ENCODE measurements at places on chromosomes 1 and 21.

GRCh38 chr1:61434276-61434675, 290.7 kb downstream of the TM2D1 start:
- DNase-seq, result no peak

DNA sequence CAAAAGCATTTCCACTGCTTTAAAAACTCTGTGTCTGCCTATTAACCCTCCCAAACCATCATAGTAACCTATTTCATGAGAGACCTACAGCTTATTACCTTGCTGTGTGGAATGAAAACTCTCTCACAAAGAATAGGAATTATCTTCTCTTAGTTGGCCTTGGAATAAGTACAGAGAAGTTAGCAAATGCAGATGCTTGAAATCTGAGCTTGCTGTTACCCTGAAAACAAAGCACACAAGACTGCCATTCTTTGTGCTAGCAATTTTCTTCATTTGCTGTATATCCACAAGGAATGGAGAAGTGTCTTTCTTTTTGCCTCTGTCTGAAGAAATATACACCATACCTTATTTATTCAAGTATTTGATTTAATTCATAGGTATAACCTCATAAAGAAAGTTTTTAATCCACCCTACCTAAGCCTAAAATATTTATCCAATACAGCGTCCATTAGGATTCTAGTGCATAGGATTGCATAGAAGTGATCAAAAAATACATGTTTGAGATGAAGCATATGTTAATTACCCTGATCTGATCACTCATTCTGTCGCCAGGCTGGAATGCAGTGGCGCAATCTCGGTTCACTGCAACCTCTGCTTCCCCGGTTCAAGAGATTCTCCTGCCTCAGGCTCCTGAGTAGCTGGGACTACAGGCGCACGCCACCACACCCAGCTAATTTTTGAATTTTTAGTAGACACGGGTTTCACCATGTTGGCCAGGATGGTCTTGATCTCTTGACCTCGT, 451.1 kb downstream of the LTN1 start:
- no peak for DNase-seq

DNA sequence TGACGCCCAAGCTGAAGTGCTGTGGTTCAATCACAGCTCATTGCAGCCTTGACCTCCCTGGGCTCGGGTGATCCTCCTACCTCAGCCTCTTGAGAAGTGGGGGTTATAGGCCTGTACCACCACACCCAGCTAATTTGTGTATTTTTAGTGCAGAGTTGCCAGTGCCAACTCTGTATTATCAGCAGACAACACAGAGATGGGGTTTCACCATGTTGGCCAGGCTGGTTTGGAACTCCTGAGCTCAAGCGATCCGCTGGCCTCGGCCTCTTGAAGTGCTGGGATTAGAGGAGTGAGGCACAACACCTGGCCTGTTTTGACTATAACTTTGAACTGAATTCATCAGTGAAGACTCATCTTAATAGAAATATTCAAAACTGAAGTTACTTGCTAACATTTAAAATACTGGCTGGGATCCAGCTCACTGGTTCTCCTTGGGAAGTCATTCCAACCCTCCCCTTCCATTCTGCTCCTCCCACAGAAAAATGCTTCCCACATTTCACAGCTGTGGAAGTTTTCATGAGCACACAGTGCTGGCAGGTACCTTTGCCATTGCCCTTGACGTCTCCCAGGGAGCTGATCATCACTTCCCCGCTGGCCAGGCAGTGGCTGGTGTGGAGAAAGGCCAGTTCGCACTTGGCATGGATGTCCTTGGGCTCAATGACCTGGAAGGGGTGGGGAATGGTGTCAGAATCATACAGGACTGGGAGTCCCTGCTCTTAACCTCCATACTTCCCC, 4.7 kb downstream of the SELENBP1 start:
- DNase-seq, result no peak

- peak; percentile 83 for DNase-seq
These were observed at the start of gene BTG2 for GRCh38 chr1:203304919-203305808. TSS of gene BTG2 (plus strand) at chr1:203305519. CDS start at chr1:203305607, 88 bp downstream.
